ENCODE measurements at places on chromosomes 2 and 18.

GRCh38 chr18:70363861-70364260, 75.0 kb downstream of the SOCS6 start:
- DNase-seq = no peak

GRCh38 chr2:241017228-241017940, 19.0 kb downstream of the SNED1 start:
- no peak for DNase-seq

GRCh38 chr2:15812187-15812780, 128.1 kb upstream of the MYCN start:
- DNase-seq = no peak

- no peak for DNase-seq
Observed at GRCh38 chr2:146244131-146244530, 1600.7 kb upstream of the ACVR2A start.

DNA sequence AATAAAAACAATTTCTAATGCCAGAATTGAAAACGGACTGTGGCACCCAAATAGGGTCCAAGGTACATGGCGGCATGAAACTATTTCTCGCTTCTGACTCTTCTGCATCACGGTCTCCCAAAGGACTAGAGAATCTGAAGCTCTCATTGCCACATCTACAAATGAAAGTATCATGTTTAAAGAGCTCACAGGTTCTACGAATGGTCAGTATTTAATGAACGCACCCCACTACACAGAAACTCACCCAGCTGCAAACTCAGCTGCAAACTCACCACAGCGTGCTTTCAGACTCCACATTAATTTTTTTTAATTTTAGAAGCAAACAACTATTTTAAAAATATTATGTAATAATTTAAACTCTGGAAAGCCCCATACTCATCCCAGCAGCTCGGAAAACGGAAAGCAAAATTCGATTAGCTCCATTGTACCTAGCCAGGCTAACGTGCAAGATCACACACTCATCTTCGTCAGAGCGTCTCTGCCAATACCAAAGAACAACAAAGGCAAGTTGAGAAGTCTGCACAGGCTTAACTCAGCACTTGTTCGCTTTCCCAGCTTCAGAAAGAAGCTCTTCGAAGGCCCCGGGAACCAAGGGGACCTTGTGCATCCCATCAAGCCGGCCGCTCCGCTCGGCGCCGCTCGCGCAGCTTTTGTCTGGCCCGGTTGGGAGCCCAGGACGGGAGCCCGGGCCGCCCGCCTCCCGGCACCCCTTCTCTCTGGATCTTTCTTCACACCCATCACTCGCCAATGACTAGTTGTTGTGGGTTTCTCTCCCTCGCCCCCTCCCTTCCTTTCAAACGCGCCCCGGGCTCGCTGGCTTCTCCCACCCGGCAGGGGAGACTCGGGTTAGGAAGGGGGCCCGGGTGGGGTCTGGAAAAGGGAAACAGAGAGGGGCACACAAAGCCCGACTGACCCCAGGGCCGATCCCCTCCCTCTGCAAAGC, 785 bp downstream of the CLASP1 start:
- DNase-seq = peak; percentile 81

All from activated effector memory CD4-positive, alpha-beta T cell treated with anti-CD3 and anti-CD28 coated beads, Interleukin-2, amount 50 U/mL, for 16 hours (primary cell).